ENCODE measurements at places on chromosomes 5 and 9. TPM values are rescaled to one million over a fixed set of nuclear protein-coding genes. Genes with fewer than 3 reads are reported as not detected.

DNA sequence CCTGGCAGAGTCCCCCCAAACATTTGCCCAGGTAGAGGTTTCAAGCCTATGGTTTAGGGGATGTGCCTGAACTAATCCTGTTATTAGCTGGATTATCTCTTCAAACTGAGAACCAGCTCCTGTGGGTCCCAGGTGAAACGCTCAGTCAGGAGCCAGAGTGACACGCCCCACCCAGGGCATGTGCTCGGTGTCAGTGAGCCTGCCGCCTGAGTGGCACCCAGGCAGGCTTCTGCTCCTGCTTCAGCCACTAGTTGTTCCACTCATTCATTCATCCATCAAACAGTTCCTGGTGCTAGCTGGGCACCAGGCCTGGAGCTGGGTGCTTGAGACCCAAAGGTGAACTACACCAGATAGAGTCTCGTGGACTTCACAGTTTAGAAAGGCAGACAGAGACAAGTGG lies 129.4 kb upstream of the PITX1 start:
- H3K4me1 ChIP-seq: no peaks in the 10 kb centered on the region
- H3K27me3 ChIP-seq: no peaks in the 10 kb centered on the region
- DNase-seq: no peak
- no peak overlapping the region for H3K27ac ChIP-seq
- no peak overlapping the region for H3K4me3 ChIP-seq

PTPRD gene
- 33.6 TPM for total RNA-seq

DNA sequence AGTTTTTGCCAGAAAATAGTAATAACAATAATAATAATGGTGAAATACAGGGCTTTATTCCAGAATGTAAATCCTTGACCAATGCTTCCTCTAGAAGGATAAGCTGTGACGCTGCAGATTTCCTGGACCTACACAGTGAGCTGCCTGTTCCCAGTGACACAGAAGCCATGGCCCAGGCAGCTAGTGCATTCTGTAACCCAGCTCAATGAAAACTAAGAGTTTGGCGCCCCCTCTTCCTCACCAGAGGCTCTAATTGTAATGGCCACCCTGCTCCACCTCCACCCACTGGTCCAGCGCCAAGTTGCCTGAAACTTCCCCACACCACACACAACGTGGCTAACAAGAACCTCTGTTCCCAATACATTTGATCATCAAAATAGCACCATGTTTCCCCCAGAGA lies 248.1 kb downstream of the CETN3 start:
- no peak overlapping the region for H3K4me3 ChIP-seq
- peaks cover 9% of the 10 kb centered on the region for H3K4me1 ChIP-seq
- H3K27ac ChIP-seq: no peak overlapping the region
- no peaks in the 10 kb centered on the region for H3K36me3 ChIP-seq
- DNase-seq: peak; percentile 70

GRCh38 chr5:20678814-20679298 lies 690.9 kb upstream of the CDH18 start:
- no peak overlapping the region for H3K27ac ChIP-seq
- no peak overlapping the region for H3K4me3 ChIP-seq
- no peaks in the 10 kb centered on the region for H3K36me3 ChIP-seq
- no peak for DNase-seq
- no peaks in the 10 kb centered on the region for H3K4me1 ChIP-seq

MSANTD3 gene
- total RNA-seq: 16.9 TPM

- H3K4me1 ChIP-seq: no peaks in the 10 kb centered on the region
- no peak overlapping the region for H3K4me3 ChIP-seq
- H3K27ac ChIP-seq: no peak overlapping the region
These were observed 375.0 kb upstream of the RGMB start for GRCh38 chr5:98398465-98398864.

GRCh38 chr9:36074055-36074454 lies 37.3 kb downstream of the RECK start:
- H3K27ac ChIP-seq: no peak overlapping the region
- peaks cover 4% of the 10 kb centered on the region for H3K4me1 ChIP-seq
- no peaks in the 10 kb centered on the region for H3K36me3 ChIP-seq
- no peak for DNase-seq

HAVCR2 gene
- 3.2 TPM for total RNA-seq

ZFP37 gene
- 3.5 TPM for total RNA-seq

DNA sequence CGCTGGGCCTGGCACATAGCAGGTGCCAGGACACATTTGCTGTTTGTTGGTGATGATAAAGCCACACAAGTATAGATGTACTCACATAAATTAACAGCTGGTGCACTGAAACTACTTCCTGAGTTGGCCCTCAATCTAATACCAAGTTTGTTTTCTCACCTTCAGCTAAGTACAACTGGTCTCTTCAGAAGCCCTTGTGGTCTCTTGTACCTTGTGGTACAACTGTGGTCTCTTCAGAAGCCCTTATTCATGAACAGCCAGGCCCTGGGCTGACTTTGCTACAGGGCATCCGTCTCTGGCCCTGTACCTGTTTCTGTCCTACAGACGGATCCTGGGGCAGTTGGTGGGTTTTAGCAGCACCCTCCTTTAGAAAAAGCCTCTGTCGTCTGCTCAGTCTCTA lies 81.5 kb downstream of the DAB2IP start:
- no peak overlapping the region for H3K27ac ChIP-seq
- no peaks in the 10 kb centered on the region for H3K36me3 ChIP-seq
- no peaks in the 10 kb centered on the region for H3K27me3 ChIP-seq
- DNase-seq: no peak
- H3K4me1 ChIP-seq: peaks cover 58% of the 10 kb centered on the region

DNA sequence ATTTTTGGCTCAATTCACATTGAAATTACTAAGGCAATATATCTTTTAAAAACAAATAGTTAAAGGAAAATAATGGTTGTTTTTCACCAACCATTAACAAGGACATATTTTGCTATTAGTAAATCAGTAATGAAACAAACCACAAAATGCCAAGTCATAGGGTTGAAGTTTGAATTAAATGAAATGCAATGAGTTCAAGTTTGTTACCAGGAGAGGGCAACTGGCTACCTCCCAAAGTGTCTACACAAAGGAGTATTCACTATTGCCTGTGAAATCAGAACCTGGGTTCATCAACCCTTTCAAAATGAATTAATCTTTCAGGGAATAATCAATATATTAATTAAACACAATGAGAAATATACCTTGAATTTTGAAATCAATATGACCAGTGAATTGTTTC lies 138.4 kb upstream of the DMRTA1 start:
- DNase-seq: no peak
- H3K36me3 ChIP-seq: no peaks in the 10 kb centered on the region
- H3K4me1 ChIP-seq: no peaks in the 10 kb centered on the region

IQGAP2 gene
- 33.5 TPM for total RNA-seq

- no peaks in the 10 kb centered on the region for H3K27me3 ChIP-seq
- no peaks in the 10 kb centered on the region for H3K4me1 ChIP-seq
- no peaks in the 10 kb centered on the region for H3K36me3 ChIP-seq
- DNase-seq: peak; percentile 60
- H3K4me3 ChIP-seq: peak overlapping the region; percentile 53
These were observed 22.0 kb upstream of the MAPK9 start for GRCh38 chr5:180313677-180314505.

DNA sequence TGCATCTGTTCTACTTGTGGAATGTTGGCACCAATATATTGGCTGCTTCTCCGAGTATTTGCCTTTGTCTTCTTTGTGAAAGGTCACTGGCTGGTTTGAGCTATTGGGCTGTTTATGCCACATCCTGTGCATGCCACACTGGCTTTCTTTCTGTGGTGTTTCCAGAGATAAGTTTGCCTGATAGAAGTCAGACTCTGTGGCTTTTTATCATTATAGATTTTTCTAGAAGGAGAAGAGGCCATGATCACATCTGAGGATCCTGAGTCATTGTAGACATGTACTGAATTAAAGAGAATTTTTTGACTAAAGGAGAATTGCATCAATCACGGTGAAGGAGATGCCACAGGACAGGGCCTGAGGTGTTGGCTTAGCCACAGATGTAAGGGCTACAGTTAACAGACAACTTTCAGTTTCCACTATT lies 26.5 kb upstream of the CDKN2B start:
- no peak for DNase-seq
- H3K4me3 ChIP-seq: no peak overlapping the region
- H3K27ac ChIP-seq: no peak overlapping the region
- no peaks in the 10 kb centered on the region for H3K27me3 ChIP-seq

All from testis (tissue), 5 donors.